ENCODE measurements at places on chromosomes 5 and 9.

- DNase-seq: peak; percentile 20
Measured at GRCh38 chr9:78325343-78325742, 28.4 kb downstream of the PSAT1 start.

DNA sequence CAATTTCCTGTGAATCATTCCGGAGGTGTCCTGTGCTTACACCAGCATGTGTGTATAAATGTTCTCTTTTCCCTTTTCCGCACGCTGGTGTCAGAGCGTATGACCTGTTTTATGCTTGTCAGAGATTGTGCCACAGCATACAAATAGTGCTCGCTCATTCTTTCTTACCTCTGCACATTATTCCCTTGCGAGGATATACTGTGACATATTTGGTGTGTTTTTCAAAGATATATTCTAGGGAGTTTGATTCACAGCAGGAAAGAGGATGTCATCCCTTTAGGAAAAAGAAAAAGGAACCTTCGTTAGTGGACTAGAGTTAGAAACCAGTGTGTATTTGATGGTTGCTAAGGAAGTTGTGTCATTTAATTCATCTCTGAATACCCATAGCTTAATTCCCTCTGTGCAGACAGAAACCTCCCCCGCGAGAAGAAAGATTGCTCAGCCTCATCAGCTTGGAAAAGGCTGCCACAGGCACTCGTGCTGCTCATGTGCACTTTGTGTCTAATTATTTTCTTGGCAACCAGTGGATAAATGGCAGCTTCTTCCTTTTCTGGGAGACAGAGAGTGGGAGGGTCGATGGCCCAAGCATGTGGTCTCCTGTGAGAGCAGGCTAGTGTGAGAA, 14.7 kb upstream of the CCIN start:
- no peak for DNase-seq

DNA sequence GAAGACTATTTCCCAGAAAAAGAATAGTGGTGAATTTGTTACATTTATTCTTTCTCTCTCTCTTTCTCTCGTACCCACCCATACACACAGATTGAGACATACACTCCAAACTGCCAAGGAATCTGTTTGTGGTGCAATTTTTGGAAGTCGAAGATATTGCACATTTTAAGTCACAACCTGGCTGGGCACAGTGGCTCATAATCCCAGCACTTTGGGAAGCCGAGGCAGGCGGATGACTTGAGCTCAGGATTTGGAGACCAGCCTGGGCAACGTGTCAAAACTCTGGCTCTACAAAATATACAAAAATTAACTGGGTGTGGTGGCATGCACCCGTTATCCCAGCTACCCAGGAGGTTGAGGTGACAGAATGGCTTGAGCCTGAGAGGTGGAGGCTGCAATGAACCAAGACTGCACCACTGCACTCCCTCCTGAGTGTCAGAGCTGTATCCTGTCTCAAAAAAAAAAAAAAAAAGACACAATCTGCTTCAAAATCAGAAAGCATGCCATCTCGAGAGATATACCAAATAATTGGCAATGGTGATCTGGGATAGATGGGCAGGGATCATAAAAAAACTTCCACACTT, 19.2 kb upstream of the PLIN2 start:
- DNase-seq: no peak

- DNase-seq: no peak
Measured at GRCh38 chr9:107387409-107387808, 102.2 kb downstream of the KLF4 start.

DNA sequence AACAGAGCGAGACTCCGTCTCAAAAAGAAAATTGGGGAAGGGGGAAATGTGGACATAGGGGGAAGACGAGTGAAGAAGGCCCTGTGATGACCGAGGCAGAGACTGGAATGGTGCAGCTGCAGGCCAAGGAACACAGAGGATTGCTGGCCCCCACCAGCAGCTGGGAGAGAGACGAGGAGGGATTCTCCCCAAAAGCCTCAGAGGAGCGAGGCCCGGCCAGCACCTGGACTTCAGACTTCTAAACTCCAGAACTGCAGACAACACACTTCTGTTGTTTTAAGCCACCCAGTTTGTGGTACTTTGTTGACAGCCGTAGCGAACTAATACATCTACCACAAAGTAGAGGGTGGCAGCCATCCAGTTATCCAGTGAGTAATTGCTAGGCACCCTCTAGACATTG, 124.6 kb downstream of the ATPSCKMT start:
- DNase-seq: no peak

Data from AG09319 (cell line).